ENCODE measurements at places on chromosomes 1 and 21.

DNA sequence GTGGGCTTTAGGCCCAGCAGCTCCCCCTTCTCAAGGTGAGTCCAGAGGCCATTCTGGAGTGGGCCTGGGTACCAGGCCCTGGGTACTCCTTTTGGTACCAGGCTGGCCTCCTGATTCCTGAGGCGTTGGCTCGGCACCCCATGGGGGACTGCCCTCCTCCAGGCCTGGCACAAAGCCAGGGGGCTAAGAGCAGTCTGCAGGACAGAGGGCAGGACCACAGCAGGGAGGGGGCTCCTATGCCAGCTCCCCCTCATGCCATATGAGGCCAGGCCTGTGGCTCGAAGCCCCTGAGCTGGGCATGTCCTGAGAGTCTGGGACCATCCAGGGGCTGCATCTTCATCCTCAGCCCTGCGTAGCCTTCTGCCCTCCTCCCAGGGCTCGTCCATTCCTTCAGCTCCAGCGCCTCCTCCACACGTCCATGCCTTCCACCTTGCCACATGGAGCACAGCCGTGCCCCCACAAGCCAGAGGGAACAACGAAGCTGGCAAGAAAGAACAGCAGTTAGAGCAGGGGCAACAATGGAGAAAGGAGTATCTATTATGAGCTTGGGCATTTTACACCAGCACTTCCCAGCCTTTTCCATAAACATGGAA, 3.2 kb downstream of the PHLDA3 start:
- DNase-seq: no peak
- H3K36me3 ChIP-seq: no peaks in the 10 kb centered on the region
- peak overlapping the region; percentile 71 for H3K4me3 ChIP-seq
- H3K27me3 ChIP-seq: no peaks in the 10 kb centered on the region
- peak overlapping the region; percentile 96 for H3K27ac ChIP-seq

DNA sequence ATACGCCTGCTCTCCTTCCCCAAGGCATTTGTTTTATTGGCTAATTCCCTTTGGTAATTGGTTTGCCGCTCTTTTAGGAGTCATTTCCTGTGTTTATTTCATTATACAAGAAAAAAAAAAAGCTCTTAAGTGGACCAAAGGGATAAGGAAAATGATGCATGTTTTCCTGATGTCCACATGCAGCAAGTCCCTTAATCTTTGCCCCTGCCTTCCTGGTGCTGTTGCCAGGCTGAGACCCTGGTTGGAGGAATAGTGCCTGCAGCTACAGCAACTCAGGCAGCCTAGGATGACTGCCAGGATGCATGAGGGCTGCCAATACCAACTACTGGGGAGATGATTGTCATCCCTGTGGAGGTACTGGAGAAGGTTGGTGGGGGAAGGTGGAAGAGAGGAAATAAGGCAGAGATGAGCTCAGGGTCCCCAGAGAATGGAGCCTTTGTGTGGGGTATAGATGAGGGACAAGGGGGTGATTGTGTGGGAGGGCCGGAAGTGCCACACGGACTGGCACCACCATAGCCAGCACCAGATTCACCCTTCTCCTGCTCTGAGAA, 6.1 kb upstream of the GATAD2B start:
- peaks cover 6% of the 10 kb centered on the region for H3K4me1 ChIP-seq
- no peaks in the 10 kb centered on the region for H3K27me3 ChIP-seq
- peaks cover 26% of the 10 kb centered on the region for H3K36me3 ChIP-seq
- no peak overlapping the region for H3K4me3 ChIP-seq
- no peak for DNase-seq

DNA sequence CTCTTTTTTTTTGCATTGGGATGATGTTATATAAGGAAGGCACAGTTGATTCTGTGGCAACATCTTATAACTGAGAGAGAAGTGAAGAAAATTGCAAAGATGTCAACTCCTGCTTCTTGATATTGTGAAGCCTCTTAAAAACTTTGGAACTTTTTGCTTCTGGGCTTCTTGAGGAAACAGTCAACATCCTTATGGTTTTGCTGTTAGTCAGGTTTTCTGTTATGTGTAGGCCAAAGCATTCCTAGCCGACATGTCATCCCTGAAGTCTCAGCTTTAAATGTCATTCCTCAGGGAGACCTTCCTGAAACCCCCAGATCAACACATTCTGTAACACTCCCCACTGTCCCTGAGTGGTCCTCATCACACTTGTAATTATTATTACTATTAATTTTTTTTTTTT, 12.6 kb downstream of the FALEC start:
- no peak overlapping the region for H3K27ac ChIP-seq
- DNase-seq: no peak

DNA sequence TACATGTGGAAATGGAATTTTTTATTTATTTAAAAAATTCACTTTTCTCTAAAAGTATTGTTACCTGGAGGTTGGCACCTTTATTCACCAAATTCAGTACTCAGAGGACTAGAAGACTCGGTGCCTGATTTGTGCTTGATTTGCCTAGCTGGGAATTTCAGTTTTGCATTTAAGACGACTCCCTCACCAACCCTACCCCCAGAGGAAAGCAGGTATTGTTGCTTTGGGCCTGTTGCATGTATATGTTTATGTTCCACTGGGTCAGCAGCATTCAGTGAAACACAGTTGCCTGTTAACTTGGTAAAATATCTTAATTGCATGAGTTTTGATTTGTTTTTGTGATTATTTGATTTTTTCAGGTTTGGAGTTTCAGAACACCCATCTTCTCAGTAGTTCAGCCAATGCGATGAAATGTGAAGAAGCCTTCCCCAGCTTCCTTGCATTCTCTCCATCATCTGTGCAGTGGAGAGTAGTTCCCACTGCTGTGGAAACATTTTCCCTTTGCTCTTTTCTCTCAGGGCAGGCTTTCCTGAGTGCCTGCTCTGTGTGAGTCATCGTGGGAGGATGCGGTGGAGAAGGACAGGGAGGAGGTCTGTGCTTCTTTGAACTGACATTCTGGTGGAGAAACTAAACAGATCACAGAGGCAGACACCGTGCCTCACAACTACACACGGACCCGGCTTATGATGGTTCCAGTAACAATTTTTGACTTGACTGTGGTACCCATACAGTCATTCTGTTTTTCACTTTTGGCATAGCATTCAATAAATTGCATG, 6.4 kb downstream of the ADARB1 start:
- no peaks in the 10 kb centered on the region for H3K36me3 ChIP-seq
- DNase-seq: no peak

- no peak overlapping the region for H3K4me3 ChIP-seq
- no peak overlapping the region for H3K27ac ChIP-seq
Observed at GRCh38 chr21:26246073-26246472, 75.5 kb upstream of the APP start.

DNA sequence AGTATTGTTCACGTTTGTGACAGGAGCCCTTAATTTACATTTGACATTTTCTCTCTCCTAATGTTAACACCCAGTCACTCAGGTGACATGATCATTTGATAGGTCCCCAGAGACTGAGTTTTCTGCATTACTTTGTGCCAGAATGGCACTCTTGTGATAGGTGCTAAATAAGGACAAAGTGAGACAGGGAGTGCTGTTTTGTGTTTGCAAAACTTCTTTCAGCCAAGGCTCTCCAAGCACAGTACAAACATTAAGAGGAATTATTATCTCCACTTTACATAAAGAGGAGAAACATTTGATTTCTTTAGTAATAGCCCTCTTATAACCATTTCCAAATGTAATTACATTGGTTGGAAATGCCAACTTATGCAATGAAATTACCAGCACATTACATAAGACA, 355.2 kb downstream of the NTNG1 start:
- H3K27me3 ChIP-seq: no peaks in the 10 kb centered on the region
- H3K4me3 ChIP-seq: no peak overlapping the region
- no peaks in the 10 kb centered on the region for H3K4me1 ChIP-seq
- H3K27ac ChIP-seq: no peak overlapping the region

- H3K27me3 ChIP-seq: no peaks in the 10 kb centered on the region
- H3K4me3 ChIP-seq: no peak overlapping the region
- no peaks in the 10 kb centered on the region for H3K4me1 ChIP-seq
Observed at GRCh38 chr1:223106856-223107255, 36.2 kb downstream of the TLR5 start.
